ENCODE measurements at places on chromosomes 13 and 19.

- no peak for DNase-seq
Observed at GRCh38 chr19:21023901-21024300, 3.4 kb downstream of the ZNF430 start.

GRCh38 chr19:2426611-2427428, 566 bp downstream of the TIMM13 start:
- DNase-seq = no peak

- no peak for DNase-seq
Observed at GRCh38 chr13:40406405-40407120, 259.9 kb downstream of the FOXO1 start.

- DNase-seq = no peak
Observed at GRCh38 chr13:46552889-46553520, at the start of gene LRCH1. Gene LRCH1, plus strand, starts transcription at chr13:46553170. Its CDS starts 227 bp downstream, at chr13:46553397.

DNA sequence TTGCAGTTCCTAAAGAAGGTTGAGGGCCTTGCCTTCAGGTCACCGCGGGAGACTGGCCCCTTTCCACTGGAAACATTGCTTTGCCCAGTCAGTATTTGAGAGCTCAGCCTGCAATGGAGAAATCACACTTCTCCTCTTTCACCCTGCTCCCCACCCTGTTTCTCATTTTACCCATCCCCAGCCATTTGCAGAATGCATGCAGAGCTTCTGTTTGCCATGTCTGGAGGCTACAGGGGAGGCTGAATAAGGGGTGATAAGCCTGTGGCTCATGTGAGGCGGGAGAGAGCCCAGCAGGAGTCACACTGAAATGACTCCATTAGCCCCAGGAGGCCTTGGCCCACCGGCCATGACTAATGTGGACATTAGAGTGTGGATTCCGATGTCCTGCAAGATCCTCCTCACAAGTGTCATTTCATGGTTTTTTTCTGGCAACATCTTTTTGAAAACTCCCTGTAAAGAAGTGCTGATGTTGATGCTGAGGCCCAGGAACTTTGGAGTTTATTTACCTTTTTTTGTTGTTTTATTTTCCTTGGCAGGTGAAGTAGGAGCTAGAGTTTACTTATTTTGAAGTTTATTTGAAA, 6.3 kb downstream of the SPINT2 start:
- DNase-seq = no peak

- no peak for DNase-seq
Observed at GRCh38 chr19:37725181-37725580, 5.6 kb upstream of the ZNF607 start.

DNA sequence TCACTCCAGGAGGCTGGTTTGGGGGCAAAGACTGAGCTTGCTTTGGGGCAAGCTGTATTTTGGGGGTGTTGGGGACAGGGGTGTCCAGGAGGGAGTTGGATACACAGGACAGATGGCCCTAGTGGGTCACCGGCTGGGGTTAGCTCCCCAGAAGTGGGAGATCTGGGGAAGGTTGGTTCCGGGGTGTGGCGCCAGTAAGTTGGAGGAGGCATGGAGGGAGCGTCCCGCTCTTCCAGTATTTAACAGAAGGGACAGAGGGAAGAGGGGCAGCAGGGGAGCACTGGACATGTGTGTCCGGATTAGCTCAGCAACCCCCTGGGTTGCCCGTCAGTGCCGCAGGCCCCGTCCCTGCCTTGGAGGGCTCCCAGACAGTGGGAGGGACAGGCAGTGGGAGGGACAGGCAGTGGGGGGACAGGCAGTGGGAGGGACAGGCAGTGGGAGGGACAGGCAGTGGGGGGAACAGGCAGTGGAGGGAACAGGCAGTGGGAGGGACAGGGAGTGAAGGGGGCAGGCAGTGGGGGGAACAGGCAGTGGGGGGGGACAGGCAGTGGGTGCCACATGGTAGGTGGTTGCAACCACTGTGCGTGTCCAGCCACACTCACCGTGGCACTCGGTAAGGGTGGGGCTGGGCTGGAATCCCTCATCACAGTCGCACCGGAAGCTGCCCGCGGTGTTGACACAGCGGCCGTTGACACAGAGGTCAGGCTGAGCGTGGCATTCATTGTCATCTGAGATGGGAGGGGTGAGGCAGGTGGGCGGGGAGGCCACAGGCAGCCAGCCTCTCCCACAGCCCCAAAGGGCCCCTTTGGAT, 33.2 kb downstream of the CCL25 start:
- DNase-seq = no peak

DNA sequence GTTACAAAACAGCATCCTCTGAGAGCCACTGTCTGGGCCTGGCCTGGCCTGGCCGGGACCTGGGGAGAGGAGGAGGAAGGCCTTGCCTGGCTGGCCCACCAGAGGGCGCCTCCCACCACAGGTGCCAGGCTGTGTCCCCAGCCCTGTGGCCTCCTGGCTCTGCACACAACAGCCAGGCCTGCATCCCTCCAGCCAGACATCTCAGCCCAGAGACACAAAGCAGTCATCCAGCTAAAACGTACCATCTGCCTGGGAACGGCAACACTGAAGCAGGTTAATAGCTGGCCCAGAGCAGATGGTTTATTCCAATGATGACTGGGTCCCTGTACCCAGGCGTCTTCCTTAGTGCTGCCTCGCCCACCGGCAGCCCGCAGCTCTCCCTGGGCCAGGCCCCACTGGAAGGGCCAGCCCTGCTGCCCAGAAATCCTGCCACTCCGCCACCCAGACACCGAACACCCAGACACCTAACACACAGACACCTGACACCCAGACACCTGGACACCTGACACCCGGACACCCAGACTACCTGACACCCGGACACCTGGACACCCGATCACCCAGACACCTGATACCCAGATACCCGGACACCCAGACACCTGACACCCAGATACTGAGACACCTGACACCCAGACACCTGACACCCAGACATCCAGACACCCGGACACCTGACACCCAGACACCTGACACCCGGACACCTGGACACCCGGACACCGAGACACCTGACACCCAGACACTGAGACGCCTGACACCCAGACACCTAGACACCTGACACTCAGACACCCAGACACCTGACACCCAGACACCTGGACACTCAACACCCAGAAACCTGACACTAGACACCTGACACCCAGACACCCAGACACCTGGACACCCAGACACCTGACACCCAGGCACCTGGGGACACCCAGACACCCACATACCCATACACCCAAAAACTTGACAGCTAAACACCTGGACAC, 20.1 kb downstream of the C19orf12 start:
- no peak for DNase-seq

- DNase-seq = no peak
Observed at GRCh38 chr13:85709072-85709471, 90.1 kb downstream of the SLITRK6 start.

DNA sequence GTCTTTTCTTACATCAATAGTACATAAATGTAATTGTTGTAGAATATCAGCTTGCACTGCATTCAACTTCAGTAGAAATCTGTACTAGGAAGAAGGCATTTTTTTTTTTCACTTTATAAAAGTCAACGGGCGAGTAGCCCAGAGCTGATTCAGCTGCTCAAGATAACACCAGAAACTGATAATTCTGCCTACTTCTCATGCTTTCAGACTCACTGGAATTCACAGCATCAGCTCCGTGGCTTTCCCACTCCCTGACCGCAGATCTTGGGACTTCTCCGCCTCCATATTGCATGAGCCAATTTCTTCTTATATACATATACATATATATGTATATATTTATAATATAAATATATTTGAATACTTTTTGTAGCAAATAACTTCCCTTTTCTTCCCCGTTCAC, 263.1 kb upstream of the RXFP2 start:
- no peak for DNase-seq

GRCh38 chr13:18996627-18997051, 185.0 kb downstream of the TUBA3C start:
- no peak for DNase-seq

DNA sequence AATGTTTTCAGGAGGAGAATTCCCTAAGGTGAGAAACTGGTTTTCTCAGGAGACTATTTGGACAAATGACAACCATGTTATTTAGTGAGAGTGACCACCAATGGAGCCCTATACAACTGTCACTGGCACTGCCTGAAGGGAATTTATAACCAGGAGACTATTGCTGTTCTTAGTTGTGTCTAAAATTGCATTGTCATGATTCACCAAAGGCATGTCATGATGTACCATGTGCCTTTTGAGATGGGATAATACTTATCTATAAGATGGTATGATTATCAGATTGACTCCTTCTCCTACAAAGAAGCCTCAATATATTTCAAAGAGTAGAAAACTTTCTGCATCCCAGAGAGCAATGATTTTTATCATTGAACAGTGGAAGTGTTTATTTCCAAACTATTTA, 739.4 kb upstream of the GPC6 start:
- DNase-seq = no peak

- no peak for DNase-seq
Observed at GRCh38 chr19:35506011-35506410, 7.4 kb downstream of the DMKN start.

- no peak for DNase-seq
Observed at GRCh38 chr19:3413796-3414327, 47.5 kb downstream of the NFIC start.

DNA sequence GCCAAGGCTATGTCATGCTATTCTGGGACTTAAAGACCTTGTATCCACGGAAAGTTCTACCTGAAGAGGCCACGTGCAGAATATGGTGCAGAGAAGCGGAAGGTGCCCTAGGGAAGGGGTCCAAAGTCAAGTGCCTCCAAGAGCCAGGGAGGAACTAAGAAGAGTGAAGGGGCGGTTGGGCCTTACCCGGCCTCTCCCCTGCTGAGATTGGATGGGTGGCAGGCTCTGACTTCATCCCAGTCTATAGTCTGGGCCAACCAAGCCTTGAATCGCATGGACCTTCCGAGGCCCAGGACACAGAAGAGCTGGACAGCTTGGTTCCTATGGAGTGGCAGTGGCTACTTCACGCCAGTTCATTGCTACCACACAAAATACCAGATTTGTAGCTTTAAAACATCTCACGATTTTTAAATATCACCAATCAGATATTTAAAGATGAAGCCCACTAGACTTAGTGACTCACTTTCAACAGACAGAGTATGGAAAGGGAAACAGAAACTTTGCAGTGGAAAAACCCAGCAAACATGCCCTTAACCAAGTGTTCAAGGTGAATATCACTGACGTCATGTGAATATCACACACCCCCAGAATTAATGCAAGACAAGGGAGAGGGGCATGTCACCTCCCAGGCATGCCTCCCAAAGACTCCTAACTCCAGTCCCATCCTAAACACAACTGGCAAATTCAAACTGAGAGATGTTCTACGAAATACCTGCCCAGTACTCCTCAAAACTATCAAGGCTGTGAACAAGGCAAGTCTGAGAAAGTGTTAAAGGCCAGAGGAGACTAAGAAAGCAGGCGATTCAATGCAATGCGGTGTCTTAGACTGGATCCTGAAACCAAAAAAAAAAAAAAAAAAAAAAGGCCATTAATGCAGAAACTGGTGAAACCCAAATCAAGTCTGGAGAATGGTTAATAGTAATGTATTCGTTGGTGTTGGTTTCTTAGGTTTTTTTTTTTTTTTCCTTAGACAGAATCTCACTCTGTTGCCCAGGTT, 10.2 kb downstream of the C19orf12 start:
- DNase-seq = no peak

DNA sequence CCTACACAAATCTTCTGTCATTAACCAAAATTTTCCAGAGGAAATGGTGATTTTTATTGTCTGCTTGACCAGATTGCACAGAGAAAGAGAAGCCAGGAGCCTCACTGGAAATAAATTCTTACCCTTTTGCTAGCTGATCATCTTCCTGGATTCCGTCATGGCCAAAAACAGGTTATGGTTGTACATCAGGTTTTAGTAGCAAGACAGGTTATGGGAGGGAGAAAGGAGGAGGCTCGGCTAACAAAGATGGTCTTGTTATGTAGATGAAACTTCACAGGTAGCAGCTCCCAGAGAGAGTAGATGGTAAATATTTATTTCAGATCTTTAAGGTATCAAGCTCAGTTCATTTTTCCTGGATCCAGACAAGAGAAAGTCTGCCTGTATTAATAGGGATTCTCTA, 19.7 kb upstream of the CEACAM3 start:
- DNase-seq = no peak

DNA sequence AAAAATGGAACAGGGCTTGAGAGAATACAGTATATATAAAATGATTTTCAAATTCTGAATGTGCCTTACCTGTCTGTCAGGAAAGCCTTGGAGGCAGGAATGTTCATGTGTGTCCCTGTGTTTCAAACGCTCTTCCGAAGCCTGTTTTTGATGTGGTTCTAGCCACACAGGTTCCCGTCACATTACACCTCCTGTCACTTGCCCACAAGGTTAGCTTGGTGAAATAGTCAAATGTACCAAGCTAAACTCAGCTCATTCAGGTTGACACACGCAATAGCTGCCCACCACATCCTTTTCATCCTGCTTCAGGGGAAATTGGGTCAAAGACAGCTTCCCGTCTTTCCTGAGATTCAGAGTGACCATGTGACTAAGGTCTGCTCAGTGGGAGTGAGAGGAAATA, 574.0 kb downstream of the EFNB2 start:
- DNase-seq = no peak

DNA sequence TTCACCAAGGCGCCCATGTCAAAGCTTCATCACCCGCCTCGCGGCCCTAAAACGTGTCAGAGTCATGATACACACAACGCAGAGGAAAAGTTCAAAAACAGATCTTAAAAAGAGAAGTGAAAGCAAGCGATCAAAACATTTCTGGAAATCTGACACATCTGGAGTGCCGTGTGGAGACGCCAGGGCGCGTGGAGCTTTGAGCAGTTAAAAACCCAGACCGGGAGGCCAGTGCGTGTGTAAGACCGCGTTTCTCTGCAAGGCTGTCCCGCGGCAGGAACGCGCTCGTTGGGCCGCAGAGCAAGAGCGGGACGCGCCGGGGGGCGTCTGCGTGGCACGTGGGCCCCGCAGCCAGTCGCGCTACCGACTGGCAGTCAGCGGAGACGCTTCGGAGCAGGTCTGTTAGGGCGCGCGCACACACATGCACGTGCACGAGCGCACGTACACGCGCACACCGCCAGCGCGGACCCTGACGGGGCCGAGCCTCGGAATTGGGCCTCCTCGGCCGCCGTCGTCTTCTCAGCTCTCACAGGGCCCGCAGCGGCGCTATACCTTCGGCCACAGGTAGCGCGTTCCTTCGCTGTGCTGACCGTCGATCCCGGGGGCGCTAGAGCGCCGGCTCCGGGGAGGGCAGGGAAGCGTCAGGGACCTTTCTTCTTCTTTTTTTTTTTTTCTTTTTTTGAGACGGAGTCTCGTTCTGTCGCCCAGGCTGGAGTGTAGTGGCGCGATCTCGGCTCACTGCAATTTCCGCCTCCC, 35.8 kb downstream of the RNF6 start:
- peak; percentile 89 for DNase-seq

GRCh38 chr13:36412736-36413135, 19.6 kb upstream of the CCNA1 start:
- DNase-seq = no peak

DNA sequence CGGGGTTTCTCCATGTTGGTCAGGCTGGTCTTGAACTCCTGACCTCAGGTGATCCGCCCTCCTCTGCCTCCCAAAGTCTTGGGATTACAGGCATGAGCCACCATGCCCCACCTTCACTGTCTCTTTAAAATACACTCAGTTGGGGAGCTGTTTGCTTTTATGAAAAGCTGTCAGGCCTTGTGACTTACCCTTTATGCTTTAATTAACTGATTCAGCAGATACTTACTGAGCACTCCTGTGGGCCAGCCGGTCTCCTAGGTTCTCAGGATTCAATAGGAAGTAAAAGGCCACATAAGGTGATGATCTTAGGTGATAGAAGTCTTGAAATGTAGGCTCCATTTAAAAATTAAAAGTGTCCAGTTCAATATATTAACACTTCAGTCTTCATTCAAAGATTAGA, 7.5 kb downstream of the UBAC2 start:
- no peak for DNase-seq
